ENCODE measurements at places on chromosomes 5 and 9.
A peak's percentile ranks its signal among the peaks of the same experiment; 100 is the strongest.

DNA sequence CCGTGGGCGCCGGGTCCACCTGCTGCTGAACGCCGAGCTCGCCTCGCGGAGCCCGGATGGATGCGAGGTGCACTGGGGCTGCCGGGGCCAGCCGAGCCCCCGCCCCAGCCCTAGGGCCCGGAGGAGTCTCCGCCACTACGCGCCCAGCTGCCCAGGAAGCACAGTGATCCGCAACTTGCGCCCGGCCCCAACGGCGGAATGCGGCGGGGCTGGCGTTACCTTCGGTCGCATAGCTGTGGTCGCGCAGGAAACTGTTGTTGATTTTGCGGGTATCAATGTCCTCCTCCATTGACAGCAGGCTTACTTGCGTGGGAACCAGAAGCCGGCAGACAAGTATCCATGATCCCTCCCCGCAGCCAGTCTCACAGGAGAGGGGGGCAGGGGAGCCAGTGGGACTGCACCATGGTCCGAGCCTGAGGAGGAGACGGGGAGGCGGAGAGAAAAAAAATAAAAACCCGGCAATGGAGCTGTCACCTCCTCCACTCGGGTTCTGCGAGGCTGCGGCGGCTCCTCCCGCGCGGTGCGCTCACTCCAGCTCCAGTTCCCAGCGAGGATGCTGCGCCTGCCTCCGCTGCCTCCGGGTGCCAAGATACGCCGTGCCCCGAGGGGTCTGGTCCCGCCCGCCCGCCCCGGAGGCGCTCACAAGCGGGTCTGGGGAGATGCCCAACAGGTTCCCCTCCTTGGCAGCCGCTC lies 628 bp downstream of the PPP2R2B start:
- peak; percentile 4 for DNase-seq

- no peak for DNase-seq
Measured at GRCh38 chr5:179595916-179596315, 27.6 kb downstream of the HNRNPH1 start.

DNA sequence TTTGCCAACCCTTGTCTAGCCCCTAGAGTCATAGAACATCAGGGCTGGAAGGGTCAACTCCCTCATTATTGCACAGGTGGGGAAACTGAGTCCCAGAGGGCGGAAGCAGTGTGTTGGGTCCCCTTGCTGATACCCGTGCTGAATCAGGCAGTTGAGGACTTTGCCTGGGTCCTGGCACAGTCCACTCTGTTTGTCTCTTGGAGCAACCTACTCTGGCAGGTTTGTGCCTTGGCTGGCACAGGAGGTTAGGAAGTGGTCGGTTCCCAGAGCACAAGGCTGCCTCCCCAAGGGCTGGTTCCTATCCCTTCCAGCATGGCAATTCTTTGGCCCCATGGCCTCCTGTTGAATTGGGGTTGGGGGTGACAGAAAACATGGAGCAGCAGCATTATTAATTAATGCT lies 94.5 kb upstream of the SHB start:
- no peak for DNase-seq

- DNase-seq = no peak
Measured at GRCh38 chr9:136740491-136740890, 2.2 kb downstream of the LCN10 start.

- DNase-seq = no peak
Measured at GRCh38 chr9:93617273-93617672, 40.9 kb downstream of the PHF2 start.

DNA sequence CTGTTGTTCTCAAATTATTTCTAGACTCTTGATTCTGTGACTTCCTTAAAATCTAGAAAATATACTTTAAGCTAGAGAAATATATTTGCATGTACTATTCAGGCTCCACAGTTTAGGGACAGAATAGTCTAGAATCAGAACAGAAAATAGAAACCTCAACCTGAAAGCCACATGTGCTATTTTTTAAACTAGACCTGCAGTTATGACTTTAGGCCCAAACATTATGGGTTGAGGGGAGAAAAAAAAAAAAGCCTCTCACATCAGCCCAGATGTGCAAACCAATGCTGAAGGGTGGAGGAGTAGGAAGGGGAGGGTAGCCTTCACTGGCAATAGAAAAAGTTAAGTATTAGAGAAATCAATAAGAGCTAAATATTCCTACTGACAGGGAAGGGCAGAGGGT lies 35.7 kb downstream of the ELL2 start:
- no peak for DNase-seq

GRCh38 chr9:38368731-38369130 lies 23.8 kb upstream of the ALDH1B1 start:
- no peak for DNase-seq

GRCh38 chr9:18906656-18907395 lies 126.2 kb downstream of the SAXO1 start:
- DNase-seq = no peak

GRCh38 chr9:95413793-95414192 lies 96.3 kb upstream of the FANCC start:
- no peak for DNase-seq

- DNase-seq = no peak
Measured at GRCh38 chr5:16712178-16712577, 95.4 kb upstream of the RETREG1 start.

DNA sequence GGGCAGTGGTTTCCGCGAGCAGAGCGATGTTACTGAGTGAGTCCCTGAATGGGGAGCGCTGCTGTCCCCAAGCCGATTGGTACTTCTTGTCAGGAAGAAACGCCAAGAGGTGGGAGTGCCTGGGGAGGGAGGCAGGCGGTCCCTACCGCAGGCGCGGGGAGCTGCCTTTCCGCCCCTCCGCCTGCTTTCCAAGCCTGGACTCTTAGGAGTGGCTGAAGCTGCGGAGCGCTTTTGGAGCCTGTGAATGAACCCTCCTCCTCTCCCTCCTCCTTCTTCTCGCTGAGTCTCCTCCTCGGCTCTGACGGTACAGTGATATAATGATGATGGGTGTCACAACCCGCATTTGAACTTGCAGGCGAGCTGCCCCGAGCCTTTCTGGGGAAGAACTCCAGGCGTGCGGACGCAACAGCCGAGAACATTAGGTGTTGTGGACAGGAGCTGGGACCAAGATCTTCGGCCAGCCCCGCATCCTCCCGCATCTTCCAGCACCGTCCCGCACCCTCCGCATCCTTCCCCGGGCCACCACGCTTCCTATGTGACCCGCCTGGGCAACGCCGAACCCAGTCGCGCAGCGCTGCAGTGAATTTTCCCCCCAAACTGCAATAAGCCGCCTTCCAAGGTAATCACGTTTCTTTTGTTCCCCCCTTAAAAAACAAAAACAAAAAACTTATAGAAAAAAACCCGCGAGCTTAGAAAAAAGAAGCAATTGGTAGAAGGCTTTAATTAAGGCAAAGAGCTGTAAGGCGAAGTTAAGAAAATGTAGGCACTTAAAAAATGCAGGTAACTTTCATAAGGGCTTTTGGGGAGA lies at the start of gene VCAN:
TSS of gene VCAN (plus strand) at position 340 of the 808 bp plus-strand sequence. CDS start 11,775 bp downstream, outside the sequence.
- DNase-seq = no peak

DNA sequence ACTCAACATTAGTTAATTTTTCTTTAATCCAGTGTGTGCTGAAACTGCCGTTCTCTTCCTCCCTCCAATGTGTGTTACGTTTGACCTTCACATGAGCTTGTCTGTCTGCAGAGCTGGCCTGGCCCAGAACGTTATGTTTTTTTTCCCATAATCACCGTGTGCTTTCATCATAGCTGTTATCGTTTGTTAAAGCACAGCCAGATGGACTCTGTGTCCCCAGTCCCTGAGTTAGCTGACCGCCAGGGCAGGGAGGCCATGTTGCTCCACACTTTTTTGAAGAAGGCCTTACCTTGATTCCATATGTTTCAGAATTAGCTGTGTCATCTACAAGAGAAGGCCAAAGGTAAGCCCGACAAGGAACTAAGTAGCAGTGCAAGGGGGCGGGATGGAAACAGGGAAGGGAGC lies 55.7 kb downstream of the HSD17B3 start:
- DNase-seq = no peak

All from activated CD4-positive, alpha-beta T cell treated with anti-CD3 and anti-CD28 coated beads for 4 hours (primary cell).